ENCODE measurements at places on chromosomes 11 and 22.

DNA sequence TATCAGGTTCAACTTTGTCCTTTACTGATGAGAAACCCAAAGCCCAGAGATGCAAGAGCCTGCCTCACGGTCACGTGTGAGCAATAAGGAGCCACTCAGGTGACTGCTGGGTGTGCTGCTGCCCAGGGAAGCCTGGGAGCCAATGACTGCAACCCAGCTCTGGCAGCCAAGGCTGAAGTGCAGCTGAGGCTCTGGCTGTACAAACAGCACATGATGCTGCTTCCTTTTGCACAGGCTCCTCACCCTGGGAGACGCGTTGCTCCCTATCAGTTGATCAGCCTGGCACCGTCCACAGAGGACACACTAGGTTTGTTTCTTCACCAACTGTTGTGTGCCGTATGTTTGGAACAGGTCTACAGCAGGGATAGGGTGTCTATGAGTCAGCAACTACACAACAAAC lies 168.7 kb downstream of the EFCAB6 start:
- no peak for DNase-seq

- no peak for DNase-seq
Observed at GRCh38 chr11:118212781-118213191, 12.0 kb downstream of the JAML start.

GRCh38 chr11:105598371-105598770 lies 11.5 kb upstream of the GRIA4 start:
- no peak for DNase-seq

DNA sequence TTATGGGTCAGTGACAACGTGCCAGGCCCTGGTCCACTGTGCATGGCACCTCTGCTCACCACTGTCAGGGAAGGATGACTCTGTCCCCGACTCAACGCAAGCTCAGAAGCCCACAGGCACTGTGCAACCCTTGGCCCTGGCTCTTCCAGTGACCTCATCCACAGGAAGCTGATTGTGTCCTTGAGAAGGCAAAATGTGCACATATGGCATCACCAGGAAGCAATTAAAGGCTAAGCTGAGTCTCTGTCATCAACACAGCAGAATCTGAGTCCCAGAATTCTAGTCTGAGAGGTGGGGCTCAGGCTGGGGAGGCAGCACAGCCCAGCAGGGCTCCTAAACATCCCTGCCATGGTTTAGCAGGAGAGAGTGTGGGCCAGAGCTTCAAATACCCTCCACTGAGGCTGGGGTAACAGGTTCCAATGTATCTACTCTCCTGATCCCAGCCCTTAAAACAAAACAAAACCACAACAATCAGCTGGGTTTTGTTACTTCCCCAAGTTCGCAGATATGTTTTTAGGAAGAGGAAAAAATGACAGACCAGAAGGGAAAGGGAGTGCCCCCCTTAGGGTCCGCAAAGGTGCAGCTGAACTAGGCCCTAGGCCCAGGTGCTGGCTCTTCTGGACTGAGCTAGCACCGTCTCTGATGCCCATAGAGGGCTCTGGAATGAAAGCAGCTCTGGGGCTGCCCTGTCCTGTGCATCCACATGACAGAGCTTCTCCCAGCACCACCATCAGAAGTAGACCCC lies 33.5 kb upstream of the GNAZ start:
- peak; percentile 88 for DNase-seq

GRCh38 chr11:31687861-31688260 lies 123.3 kb downstream of the PAX6 start:
- no peak for DNase-seq

DNA sequence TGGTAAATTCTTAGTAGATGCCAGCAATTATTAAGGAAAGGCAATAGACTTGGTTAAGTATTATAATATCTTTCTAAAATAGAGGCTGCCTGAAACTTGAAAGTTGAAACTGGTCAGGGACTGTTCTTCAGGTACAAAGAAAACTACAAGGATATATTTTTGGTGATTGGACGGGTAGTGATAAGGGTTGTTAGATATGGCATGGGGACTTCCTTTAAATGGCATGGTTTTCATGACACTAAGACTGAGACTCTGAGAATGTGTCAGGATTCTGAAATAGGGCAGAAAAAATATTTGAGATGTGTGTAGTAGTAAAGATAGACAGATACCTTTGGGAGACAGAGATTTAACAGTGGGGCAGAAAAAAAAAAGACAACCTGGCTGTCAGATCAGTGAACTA lies 108.4 kb upstream of the SLC5A12 start:
- DNase-seq = no peak

- DNase-seq = no peak
Observed at GRCh38 chr11:119419834-119420492, 3.0 kb downstream of the THY1 start.

DNA sequence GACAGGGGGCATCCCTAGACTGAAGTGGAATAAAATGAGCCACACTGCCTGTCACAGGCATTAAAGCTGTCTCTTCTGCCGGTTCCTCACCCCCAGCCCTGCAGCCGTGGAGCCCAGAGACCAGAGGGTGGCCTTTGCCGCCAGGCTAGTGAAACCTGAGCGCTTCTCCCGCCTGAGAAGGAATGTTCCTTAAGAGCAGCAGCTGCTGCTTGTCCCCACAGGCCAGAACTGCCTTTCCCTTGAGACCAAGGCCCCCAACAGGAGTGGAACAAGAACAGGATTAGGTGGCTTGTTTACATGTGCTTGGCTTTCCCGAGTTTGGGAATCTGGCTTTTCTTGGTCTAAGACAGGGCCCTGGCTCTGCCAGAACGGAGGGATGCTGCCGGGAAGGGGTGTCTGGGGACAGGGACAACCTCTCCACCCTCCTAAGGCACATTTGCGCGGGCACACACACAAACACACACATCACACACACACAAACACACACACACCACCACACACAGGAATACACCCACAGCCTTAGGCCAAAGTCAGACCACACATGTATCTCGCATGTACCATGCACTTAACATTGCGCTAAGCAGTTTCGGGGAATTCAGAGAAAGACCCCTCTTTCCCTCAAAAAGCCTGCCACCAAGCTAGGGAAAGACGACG lies 91.8 kb downstream of the FEZ1 start:
- DNase-seq = peak; percentile 58

- no peak for DNase-seq
Observed at GRCh38 chr11:12142909-12143308, 32.5 kb downstream of the MICAL2 start.

DNA sequence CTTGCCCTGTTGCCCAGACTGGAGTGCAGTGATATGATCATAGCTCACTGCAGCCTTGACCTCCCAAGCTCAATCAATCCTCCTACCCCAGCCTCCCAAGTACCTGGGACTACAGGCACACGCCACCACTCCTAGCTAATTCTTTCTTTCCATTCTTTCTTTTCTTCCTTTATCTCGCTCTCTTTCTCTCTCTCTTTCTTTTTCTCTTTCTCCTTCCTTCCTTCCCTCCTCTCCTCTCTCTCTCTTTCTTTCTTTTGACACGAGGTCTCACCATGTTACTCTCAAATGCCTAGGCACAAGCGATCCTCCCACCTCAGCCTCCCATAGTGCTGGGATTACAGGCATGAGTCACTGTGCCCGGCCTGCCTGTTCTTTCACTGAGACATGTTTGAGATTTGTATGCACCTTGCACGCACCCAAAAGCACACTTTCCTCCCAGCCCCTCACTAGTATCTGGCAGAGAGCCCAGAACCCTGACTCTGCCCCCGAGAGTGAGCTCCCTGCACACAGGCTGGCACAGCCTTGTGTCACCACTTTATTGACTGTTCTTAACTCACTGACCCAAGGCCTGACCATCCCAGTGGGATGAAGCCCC lies 56.8 kb downstream of the CD6 start:
- DNase-seq = no peak

DNA sequence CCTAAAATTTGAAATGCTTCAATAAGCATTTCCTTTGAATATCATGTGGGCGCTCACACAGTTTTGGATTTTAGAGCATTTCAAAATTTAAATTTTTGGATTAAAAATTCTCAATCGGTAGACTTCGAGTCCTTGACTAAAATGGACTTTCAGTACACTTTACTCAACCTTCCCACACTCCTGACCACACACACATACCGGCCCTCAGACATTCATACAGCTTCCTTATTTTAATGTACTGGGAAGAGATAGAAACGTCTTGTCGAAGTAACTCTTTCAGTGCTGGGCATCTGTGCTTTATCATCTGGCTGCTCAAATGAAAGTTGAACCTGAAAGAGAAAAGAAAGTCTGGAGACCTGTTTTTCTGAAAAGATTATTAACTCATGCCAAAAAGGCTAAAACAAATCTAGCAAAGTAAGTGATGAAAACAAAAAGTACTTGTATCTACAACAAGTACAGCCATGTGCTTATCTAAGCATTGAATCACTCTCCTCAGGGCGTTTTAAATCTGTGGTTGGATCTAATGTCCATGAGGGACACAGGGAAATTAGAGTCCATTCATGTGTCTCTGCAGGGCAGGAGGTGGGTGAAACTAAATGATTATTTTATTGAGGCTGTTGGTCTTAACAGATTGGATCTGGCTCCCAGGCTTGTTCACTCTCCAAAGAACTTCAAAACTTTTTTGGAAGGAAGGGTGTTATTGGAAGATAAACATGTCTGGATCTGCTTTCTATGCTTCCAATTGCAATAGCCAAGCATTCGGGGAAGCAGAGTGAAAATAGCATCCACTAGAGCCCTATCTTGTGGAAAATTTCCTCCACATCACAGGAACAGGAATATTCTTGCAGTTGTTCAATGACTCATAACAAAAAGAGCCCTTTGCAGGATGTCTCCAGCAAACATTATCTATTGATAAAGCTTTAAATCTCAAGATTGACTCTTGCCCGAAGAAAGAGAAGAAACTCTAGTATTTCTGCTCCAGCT lies 47.0 kb downstream of the CARD18 start:
- no peak for DNase-seq

DNA sequence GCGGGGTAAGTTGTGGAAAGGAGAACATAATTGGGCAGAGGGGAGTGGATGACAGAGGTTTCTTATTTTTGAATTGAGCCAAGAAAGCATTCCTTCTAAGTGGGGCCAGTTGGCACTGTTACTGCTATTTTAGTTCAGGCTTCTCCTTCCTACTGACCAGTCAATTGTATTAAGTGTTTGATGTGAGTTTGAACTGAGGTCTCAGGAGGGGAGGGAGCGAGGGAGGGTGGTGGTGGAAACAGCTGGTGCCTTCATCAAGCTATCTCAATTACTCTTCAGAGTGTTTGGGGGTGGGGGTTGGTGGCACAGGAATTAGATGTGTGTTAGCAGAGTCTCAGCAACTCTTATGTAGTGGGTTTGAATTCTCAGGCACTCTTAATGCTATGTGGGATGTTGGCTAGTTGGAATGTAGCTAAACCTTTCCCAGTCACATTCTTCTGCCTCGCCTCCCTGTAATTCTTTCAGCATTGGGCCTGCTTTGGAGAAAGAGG lies 14.5 kb downstream of the CTNND1 start:
- DNase-seq = peak; percentile 30

DNA sequence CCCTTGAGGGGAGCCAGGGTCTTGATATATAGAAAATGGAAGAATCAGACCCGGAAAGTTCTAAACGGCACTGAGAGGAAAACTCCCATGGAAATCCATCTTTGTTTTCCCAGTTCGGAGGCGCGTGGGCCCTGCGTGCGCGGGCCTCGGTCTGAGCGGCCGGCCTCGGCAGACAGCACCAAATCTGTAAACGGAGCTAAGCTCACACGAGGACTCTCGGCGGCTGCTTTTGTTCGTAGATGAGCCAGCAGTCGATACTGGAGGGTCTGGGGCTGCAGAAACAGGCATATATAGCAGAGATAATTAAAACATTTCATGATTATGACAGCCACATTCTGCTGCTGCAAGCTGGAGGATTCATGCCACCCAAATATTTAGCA lies 68.5 kb upstream of the PPARA start:
- DNase-seq = no peak

- DNase-seq = peak; percentile 46
Observed at GRCh38 chr11:65067446-65067845, 9.1 kb upstream of the NAALADL1 start.

DNA sequence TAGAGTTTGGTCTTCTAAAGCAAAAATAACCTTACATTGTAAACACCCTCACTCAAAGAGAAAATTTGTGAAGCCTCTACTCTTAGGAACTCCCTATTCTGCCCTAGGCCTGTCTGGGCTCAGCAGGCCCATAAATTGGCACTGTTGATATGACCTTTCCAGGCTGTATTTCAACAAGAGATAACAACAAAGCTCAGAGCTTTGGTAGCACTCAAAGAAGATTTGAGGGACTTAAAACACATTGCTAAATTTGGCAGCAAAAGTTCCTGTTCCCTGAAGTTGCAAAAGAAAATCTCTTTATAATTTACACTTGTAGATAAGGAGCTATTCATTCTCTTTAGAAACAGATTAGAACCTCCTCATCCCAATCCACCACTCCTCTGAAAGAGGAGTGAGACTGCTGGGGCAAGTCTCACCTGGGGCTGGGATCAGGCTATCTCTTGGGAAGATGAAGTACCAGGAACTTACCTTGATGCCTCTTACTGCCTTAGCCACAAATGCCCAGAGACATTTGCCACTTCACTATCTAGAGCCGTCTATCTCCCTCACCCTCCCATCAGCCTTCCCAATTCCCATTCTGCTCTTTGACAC lies 110.4 kb upstream of the AKIP1 start:
- DNase-seq = no peak

GRCh38 chr11:86592659-86593451 lies 79.6 kb downstream of the ME3 start:
- peak; percentile 29 for DNase-seq

DNA sequence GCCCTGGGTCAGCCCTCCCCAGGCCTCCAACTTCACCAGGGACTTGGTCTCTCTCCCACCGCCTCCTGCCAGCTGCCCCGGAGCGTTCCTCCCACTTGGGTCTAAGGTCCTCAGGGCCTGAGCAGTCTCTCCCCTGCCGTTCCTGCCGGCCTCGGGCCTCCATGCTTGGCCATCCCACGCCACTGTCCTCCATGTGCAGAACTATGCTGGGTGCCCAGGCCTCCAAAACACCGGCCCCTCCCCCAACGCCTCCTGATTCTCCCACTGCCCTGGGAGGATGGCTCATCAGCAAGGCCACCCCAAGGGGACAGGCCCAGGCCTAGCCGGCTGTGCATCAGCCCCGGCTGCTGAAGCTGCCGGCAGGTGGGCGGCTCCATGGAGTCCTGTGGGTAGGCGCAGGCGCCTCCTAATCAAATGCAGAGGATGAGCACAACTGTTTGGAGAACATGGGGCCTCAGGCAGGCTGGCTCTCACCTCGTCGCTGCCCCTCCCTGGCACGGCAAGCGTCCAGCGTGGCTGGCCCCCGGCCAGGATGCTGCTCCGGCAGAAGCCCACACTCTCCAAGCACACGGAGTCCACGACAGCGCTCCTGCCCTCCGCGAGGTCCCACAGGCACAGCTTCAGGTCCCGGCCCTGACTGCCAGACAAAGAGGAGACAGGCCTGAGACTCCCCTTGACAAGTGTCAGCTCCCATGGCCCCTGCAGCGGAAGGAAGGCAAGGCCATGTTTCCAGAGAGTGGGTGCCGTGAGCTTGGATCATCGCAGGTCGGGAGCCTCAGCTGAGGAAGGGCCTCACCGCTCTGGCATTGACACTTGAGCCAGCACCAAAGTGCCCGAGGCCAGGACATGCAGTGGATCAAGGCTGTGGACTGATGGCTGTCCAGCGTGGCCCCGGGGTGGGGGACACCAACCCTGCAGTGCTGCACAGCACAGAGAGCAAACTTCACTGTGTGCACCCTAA lies 42.6 kb downstream of the GNB1L start:
- DNase-seq = no peak

GRCh38 chr11:28835317-28835716 lies 727.1 kb downstream of the METTL15 start:
- no peak for DNase-seq

GRCh38 chr11:128515826-128516778 lies 71.3 kb downstream of the ETS1 start:
- no peak for DNase-seq
